AG09319 (cell line): ENCODE measurements at places on chromosomes 13 and 19.
A peak's percentile ranks its signal among the peaks of the same experiment; 100 is the strongest.

- DNase-seq, result no peak
These were observed 1.4 kb downstream of the LENG9 start for GRCh38 chr19:54462047-54462654.

GRCh38 chr19:34793565-34793964, 20.6 kb upstream of the ZNF599 start:
- no peak for DNase-seq

DNA sequence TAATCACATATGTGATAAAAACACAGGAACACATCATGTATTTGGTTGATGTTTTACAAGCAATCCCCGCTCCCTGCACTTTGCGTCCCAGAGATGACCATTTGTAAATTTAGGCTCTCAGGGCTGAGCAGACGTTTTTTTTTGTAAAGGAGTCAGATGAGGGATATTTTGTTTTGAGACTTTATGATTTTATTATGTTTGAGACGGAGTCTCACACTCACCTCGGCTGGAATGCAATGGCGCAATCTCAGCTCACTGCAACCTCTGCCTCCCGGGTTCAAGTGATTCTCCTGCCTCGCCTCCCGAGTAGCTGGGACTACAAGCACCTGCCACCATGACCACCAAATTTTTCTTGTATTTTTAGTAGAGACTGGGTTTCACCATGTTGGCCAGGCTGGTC, 1.4 kb downstream of the TLE6 start:
- no peak for DNase-seq

DNA sequence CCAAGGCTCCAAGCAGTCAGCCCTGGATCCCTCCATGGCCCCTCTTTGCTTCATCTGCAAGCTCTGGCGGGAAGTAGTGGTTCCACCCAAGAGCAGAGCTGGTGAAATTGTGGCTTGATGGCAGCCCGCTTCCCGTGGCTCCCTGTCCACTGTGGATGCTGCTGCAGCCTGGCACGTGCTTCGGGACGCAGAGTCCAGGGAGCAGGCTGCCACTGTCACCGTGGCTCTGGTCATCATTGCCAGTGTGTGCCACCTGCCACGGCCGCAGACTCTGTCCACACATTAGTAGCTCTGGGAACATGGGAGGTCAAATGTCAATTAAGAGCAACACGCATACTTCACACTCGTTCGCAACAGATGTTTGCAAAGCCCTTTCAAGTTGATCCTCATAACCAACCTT, 40.8 kb upstream of the RNF17 start:
- DNase-seq, result no peak

- DNase-seq, result no peak
These were observed 189.1 kb downstream of the FGF14 start for GRCh38 chr13:102212729-102213128.

DNA sequence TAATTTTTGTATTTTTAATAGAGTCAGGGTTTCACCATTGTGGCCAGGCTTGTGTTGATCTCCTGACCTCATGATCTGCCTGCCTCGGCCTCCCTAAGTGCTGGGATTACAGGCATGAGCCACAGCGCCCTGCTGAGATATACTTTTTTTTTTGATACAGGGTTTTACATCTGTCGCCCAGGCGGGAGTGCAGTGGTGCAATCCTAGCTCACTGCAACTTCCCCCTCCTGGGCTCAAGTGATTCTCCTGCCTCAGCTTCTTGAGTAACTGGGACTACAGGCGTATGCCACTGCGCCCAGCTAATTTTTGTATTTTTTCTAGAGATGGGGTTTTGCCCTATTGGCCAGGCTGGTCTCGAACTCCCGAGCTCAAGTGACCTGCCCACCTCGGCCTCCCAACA, 2.0 kb downstream of the COLGALT1 start:
- DNase-seq, result no peak

- no peak for DNase-seq
These were observed 50.4 kb downstream of the GPR12 start for GRCh38 chr13:26710166-26710565.

DNA sequence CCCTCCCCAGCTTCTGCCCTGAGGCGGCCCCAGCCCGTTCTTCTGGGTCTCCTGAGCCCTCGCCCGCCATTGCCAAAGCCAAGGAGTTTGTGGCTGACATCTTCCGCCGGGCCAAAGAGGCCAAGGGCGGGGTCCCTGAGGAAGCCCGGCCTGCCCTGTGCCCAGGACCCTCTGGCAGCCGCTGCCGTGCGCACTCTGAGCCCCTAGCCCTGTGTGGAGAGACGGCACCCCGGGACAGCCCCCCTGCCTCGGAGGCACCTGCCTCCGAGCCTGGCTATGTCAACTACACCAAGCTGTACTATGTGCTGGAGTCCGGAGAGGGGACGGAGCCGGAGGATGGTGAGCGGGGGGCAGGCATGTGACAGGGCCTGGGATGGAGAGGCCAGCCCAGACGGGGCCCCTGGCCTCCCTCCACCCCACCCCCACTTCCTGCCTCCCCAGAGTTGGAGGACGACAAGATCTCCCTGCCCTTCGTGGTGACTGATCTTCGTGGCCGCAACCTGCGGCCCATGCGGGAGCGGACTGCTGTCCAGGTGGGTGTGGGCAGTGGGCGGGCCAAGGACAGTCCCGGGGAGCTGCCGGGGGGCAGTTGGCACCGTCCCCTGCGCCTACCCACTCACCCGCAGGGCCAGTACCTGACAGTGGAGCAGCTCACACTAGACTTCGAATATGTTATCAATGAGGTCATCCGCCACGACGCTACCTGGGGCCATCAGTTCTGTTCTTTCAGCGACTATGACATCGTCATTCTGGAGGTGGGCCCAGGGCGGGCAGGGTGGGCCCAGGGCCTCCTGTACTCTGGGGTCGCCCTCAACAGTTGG, 7.0 kb downstream of the DCAF15 start:
- DNase-seq, result no peak

DNA sequence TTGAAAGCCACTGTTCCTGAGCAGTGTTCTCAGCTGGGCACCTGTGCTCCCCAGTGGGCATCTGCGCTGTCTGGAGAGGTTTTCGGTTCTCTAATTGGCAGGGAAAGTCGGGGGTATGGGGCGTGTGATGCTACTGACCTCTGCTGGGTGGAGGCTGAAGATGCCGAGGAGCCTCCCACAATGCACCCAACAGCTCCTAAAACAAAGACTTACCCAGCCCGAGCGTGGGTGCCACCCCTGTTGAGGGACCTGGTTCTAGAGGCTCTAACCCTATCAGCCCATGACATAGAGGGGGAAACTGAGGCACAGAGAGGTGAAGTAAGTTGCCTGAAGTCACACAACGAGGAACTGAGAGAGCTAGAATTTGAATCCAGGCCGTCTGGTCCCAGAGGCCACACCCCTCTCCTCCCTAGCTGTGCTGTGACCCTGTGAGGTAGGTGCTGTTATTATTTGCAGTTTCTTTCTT, 2.3 kb downstream of the SPACA4 start:
- no peak for DNase-seq

GRCh38 chr13:110340812-110341444, 33.8 kb downstream of the COL4A2 start:
- DNase-seq, result no peak

DNA sequence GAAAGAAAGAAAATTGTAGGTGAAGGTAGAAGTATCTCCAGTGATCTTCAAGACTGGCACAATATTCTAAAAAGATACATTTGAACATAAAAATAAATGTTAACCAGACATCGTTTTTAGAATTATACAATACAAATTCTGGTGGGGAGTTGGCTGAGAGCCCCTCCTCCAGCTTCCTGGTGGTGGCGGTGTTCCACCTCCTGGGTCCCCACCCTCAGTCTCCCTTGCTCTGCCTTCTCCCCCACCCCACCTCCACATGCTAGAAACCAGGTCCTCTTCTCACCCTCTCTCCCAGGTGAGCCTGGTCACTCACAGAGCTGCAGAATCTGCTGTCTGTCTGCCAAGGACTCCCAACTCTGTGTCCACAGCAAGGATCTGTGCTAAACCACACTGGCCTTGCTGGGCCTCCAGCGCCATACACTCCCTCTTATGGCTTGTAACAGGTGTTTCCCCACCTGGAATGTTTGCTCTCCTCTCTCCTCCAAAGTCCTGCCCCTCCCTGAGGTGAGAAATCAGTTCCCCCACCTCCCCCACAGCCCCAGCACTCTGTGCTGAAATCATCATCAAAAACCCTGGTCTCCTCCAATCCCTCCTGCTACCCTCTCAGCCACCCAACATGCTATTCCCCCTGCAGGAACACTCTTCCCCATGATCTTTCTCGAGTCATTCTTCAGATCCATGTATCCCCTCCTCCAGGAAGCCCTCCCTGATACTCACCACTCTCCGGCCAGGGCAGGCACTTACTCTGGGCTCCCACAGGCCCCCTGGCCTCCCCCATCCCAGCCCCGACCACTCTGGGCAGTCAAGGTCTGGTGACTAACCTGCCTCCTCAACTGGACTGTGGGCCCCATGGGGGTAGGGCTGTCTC, 20.5 kb upstream of the CYP2S1 start:
- DNase-seq, result no peak

DNA sequence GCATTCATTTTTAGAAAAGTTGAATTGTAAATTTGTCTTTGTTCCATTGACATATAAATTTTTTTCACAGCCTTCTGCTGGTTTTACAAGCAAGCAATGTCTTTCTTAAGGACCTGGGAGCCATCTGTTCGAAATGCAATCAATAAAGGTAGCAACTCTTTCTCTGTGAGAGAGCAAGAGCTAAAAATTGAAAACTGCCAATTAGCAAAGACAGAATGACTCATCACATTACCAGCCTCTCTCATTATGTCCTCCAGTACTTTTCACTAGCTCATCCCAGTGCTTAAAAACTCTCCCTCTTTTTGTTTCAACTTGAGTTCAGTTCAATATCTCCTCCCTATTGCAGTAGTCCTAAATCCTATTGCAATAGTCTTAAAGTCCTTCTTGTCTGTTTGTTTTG, 760.7 kb upstream of the SLITRK6 start:
- no peak for DNase-seq

GRCh38 chr13:113147206-113147605, 11.2 kb upstream of the PROZ start:
- no peak for DNase-seq

- DNase-seq, result no peak
These were observed 514 bp upstream of the ARGLU1 start for GRCh38 chr13:106568299-106569003.

- no peak for DNase-seq
These were observed 1505.6 kb upstream of the SLC10A2 start for GRCh38 chr13:104571893-104572229.

DNA sequence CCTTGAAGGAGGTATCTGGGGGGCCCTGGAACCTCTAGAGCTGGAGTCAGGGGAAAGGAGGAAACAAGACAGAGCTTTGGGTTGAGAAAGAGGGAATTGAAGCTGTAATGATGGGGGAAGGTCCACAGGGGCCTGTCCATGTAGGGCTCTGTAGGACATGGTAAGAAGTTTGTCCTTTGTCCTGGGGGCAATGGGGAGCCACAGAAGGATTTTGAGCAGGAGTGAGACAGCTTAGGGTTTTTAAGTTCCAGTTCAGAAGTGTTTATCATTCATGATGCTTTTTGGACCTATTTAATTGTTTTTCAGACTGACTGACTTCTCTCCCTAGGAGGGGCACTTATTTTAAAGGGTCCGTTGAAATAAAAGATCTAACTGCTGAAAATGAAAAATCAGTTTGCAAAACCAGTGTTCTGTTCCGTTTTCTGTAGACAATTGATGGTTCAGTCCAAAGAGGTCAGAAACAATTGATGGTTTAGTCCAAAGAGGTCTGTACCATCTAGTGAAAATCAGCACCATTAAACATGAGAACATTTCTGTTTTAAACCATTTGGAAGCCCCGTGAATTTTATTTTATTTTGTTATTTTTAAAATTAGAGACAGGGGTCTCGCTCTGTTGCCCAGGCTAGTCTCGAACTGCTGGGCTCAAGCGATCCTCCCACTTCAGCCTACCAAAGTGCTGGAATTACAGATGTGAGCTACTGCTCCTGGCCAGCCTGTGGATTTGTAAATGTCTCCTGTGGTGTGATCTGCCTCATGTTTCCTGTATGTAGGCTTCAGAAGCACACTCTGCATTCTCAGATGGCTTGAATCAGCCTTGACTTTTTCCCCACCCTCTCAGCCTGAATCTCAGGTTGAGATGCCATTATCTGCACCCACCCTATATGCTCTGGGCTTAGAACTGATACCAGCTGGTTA, 8.4 kb downstream of the PLD3 start:
- no peak for DNase-seq

- DNase-seq, result no peak
These were observed 36.8 kb upstream of the ZNF681 start for GRCh38 chr19:23795462-23795861.

- DNase-seq, result no peak
These were observed 155.9 kb upstream of the SPRY2 start for GRCh38 chr13:80496721-80497397.

- no peak for DNase-seq
These were observed 405.7 kb upstream of the SLC10A2 start for GRCh38 chr13:103471896-103472295.

- no peak for DNase-seq
These were observed 16.7 kb downstream of the GRIK5 start for GRCh38 chr19:42053037-42053935.

DNA sequence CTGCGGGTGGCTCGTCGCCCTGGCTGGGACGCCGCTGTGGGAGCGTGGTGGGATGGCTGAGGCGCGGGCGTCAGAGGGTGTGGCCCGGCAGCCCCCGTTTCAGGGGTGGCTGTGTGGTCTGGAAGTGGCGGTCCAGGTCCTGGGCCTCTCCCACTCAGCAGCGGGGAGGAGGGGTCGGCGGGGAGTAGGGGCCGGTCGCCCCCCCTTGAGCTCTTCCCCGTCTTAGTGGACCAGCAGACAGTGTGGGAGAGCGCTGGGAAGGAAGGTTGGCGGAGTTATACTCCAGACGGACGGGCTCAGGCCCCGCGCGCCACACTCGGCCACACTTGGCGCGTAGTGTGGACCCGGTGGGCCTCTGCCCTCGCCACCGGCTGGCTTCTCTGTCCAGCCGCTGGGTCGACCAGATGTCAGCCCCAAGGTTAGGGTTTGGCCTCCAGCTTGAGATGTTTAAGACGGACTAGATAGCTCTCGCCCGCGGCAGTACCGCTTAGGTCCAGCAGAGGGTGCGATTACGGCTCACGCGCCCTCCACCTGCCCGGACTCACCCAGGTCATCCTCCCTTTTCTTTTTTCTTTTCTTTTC, 21.7 kb upstream of the ZNF429 start:
- DNase-seq, result no peak

GRCh38 chr13:23140492-23140891, 40.3 kb upstream of the SGCG start:
- DNase-seq, result no peak

DNA sequence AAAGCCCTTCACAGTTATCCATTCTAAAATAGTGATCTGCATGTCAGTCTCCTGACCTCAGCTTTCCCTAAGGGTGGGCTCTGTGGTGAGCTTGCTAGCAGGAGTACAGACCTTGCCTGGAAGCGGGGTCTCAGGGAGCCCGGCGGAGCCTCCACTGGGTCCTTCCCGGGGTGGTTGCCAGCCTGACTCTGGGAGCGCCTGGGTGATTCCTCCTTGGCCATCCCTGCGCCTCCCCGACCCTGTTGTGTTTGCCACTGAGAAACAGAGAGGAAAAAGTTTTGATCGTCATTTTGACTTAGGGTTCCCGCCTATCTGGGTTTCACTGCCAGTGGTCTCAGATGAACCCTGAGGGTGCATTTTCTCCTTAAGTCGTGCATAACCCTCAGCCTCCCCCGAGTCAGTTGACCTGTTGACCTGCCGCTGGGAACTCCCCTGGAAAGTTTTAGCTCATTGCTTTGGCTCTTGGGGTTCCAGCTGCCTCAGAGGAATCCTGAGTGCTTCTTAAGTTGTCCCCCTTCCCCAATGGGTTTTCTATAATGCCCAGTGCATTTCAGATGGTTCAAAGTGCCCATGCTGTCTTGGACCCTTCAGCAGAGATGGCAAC, 117.8 kb downstream of the RAB20 start:
- no peak for DNase-seq

GRCh38 chr13:32940601-32941000, 75.6 kb upstream of the KL start:
- DNase-seq, result no peak

GRCh38 chr19:31349160-31349881, at the start of gene TSHZ3:
Gene TSHZ3 (minus strand): TSS chr19:31349436. CDS start chr19:31349219, 217 bp downstream.
- DNase-seq, result peak; percentile 81
